NCI-H748 treated with DMSO at 0.1 percent for 48 hours (cell line): ENCODE measurements at places on chromosomes 13 and 19.

DNA sequence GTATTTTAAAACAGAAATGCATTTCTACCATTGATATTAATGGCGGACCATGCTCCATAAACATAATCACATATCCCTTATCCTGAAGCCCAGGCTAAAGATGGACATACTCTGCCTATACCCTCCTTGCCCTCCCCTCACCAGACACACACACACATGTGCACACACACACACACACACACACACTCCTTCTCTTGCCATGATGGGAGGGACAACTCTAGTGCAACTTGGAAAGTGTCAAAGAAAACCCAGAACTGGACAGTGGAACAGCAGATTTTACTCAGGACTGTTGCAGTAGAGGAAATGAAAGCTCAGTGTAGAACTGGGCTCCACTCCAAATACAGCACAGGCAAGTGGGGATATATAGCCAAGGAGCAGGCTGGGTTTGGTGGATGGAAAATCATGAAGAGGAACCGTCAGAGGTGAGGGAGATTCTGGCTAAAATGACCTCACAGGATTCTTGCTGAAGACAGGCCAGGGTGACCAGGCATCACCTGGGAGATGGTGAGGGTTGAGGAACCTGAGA lies 40.8 kb downstream of the TNFRSF19 start:
- DNase-seq = no peak

GRCh38 chr19:9528757-9529336 lies 9.6 kb downstream of the ZNF426 start:
- DNase-seq = no peak

DNA sequence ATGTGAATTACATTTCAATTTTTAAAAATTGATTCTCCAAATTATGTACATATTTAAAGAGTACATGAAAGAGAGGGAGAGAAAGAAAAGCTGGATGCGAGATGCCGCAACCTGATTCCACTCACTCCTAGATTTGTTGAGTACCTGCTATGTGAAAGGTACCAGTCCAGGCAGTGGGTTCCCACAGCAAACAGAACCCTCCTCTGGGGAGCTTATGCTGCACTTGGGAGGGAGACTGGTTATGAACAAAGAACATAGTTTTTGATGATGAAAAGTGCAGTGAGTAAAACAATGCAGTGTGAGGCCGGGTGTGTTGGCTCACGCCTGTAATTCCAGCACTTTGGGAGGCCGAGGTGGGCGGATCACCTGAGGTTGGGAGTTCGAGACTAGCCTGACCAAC lies 43.4 kb downstream of the ACTN4 start:
- DNase-seq = no peak

DNA sequence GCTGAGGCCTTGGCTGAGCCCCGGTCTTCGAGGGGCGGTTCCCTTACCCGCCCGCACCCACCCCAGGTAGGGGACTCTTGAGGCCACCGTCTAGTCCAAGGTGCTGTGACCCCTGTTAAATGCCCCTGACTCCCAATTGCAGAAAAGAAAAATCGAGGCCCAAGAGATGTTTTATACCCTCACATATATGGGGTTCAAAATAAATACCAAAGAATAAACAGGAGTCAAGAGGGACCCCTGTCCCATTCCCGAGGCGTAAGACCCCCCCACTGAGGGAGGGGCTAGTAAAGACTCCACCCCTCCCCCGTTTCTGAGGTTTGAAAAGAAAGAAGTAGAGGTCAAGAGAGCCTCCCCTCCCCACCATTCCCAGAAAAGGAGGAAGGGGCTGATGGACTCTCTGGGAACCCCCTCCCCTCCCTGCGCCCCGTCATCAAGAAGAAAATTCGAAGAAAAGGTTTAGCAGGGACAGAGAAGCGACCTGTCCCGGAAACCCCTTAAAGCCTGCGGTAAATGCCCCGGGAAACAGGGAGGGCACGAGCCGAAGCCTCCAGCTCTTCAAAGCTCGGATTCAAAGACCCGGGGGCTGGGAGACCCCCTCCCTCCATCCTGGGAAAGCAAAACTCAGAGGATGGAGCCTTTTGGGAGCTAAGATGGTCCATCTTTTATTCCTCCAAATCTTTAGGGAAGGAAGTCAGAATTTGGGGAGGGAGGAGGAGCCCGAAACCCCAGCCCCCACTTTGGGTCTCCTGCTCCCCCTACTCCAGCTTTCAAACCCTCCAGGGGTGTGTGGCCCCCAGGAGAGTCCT lies 755 bp upstream of the RAB3A start:
- no peak for DNase-seq

GRCh38 chr13:67353941-67354340 lies 123.8 kb upstream of the PCDH9 start:
- no peak for DNase-seq

- DNase-seq = no peak
Observed at GRCh38 chr13:81080911-81081454, 740.1 kb upstream of the SPRY2 start.

DNA sequence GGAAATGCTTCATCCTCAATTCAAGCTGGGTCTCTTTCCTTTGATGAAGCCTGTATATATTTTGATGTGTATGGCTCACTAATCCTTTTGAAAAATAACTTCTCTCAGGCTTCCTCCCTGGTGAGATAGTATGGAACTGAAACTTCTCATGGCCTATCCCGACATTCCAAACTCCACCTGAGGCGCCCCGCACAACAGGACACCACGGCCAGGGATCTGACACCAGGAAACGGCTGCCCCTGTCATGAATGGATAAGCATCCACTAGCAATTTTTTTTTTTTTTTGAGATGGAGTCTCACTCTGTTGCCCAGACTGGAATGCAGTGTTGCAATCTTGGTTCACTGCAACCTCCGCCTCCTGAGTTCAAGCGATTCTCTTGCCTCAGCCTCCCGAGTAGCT lies 16.4 kb downstream of the SLC7A1 start:
- no peak for DNase-seq

DNA sequence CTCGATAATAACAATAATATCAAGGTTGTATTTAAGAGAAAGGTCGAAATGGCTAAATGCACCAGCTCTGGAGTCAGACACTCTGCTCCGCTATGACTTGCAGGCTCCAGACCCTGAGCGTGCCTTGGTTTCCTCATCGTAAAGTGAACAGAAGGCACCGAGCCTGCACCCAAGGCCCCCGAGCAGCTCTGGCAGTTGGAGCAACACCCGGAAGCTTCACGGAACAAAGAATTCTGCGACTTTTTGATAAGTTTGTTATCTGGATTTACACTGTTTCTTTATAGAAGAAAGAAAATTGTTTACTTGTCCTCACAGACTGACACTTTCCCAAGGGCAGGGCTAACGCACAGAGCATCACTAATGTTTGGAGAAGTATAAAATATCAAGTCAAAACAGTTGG lies 4.4 kb downstream of the GRTP1 start:
- no peak for DNase-seq

DNA sequence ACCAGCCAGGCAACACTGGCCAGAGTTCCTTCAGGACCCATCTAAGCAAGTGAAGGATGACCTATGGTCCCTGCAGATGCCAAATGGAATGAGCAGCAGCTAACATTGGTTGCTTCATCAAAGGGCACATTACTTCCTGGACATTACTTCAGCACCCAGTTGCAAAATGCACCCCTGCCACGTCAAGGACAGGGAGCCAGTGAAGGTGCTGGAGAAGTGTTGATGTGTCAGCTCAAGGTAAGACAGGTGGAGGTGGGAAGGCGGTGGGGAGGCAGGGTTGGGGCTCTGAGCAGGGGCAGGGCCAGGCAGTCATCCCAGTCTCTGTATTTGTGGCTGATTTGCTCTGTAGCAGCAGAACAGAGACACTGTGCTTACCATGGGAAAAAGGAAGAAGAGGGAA lies 14.6 kb downstream of the CSNK1A1L start:
- no peak for DNase-seq

- DNase-seq = peak; percentile 4
Observed at GRCh38 chr19:13099073-13099999, 3.3 kb downstream of the LYL1 start.

DNA sequence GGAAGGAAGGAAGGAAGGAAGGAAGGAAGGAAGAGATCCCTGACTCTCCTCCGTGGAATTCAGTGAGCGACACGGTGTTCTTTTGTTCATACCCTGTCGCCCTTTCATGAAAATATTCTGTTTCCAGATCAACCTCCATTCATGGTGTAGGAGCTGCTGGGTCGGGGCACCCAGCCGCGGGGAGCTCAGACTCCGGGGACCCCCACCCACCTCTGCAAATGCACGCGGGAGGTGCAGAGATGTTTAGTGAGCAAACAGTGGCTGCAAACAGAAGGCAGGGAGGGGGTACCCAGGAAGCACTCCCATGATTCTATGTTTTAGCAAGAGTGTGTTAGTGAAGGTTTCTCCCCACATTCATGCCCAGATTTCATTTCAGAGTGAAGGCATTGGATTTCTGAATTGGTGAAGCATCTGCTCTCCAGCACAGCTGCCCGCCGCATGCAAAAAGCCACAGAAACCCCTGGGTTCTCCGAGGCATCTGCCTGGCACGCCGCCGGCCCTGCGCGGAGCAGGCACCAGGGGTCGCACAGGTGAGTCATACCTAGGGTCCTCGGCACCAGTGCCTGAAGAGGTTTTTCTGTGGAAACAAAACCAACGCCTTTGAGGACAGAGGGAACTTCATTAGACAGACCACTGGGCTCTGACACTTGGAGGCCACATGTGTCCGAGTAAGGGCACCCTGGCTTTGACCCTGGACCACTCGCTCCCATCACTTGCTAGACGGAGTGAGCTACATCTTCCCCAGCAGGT lies 80.6 kb downstream of the ZNF557 start:
- DNase-seq = peak; percentile 6

DNA sequence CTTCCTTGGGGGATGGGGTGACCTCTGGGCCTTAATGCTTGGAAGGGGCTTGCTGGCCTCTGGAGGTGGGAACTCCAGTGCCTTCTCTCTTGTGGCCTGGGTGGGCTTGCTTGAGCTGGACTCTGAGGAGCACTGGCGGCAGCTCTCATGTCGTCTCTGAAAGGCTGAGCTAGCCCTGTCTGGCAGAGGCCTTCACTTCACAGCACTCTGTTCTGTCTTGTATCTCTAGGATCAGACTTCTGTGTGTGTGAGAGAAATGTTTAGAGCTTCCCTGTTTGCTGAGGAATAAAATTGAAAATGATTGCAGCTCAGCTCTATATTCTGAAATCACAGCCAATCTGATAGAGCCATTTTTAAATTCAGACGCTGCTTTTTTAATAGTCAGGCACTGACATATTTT lies 185.3 kb downstream of the KCNRG start:
- DNase-seq = no peak

DNA sequence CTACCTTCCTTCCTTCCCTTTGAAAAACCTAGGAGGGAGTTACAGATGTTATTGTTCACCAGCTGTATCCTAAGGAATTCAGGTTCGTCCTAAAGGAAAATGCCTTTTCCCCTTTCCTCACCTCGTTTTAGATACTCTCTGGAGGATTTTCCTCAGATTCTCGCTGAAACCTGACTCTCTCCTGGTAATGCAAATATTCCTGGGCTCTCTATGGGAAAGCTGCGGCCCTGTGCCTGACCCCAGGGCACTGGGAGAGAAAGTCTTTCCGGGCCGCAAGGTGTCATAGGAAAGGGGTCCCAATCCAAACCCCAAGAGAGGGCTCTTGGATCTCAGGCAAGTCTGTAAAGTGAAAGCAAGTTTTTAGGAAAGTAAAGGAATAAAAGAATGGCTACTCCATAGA lies 13.1 kb upstream of the OR1M1 start:
- no peak for DNase-seq

DNA sequence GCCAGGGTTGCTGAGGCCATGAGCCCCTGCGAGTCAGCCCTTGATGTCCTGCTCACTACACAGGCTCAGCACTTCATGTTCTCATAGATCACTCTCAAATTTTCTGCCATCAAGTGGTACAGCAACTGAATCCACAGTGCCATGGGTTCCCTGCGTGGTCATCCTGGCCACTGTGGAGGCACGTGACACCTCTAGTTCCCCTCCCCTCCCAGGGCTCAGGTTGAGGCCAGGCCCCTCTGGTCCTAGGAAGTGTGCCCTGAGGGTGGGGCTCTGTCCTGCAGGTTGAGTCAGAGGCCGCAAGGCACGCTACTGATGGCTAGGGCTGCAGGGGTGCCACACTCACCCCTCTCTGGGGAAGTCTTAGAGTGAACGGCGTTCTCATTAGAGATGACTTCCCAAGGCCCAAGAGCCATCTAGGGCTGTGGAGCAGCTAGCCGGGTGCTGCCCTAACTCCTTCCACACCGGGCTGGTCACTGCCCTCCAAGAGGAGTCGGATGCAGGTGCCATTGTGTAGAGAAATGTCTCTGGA lies 39.8 kb upstream of the TPM4 start:
- no peak for DNase-seq

GRCh38 chr19:28301961-28302360 lies 911.0 kb downstream of the UQCRFS1 start:
- DNase-seq = no peak

- no peak for DNase-seq
Observed at GRCh38 chr13:70090036-70090723, 17.4 kb upstream of the ATXN8OS start.

- no peak for DNase-seq
Observed at GRCh38 chr13:45490068-45490467, 25.3 kb downstream of the COG3 start.

DNA sequence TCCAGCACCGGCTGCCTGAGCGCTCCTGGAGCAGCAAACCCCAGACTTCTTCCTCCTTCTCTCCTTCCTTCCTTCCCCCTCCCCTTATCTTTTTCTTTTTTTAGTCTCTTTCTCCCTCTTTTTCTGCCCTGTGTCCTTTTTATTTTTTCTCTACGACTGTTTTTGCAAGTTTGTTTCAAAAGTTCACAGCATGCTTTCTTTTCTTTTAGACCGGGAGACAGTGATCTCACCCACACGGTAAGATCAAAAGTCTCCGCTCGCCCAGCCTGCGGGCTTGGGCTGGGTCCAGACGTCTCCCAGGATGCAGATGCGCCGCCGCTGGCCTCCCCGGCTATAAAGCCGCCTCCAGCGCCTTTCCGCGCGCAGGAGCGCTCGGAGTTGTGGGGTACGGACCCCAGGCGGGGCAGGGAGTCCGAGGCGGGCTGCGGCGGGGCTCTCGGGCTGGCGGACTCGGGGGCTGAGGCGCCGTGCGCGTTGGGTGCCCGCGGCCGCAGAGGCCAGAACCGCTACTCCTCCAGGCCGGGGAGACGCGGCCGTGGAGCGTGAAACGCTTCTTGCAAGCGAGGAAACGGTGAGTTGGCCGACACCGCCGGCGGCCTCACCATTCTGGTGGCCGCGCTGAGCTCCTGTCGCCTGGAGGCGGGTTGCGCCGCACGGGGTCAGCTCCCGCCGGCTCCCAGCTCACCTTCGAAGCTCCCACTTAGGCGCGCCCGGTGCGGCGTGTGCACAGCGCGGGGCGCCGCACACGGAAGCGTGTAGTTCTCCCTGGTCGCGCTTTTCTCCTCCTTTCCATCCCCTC lies 2.0 kb upstream of the TSHZ3 start:
- DNase-seq = no peak

- DNase-seq = no peak
Observed at GRCh38 chr13:43094901-43095300, 71.5 kb downstream of the DNAJC15 start.

DNA sequence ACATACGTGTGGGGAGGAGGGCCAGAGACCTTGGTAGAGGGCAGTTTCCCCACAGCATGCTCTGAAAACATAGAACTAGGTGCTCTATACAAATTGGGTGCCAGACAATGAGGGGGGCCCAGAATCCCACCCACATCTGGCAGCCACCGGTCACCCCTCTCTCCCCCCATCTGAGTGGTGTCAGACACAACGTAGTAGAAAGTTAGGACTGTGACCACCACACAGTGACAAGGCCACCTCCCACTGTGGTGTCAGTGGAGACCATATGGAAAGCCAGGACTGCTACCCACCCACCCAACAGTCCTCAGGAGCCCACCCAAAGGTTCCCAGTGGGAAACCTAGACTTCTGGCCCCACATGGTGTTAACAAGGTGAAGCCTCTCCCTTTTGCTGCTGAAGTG lies 2.1 kb upstream of the ATP4B start:
- DNase-seq = no peak

- no peak for DNase-seq
Observed at GRCh38 chr13:79943346-79944023, 397.4 kb downstream of the SPRY2 start.
